Pancreas (tissue), 10 donors: ENCODE measurements at places on chromosomes 6 and 20. TPM values are rescaled to one million over a fixed set of nuclear protein-coding genes. Genes with fewer than 3 reads are reported as not detected.

GRCh38 chr20:1450926-1451491 lies 15.6 kb downstream of the NSFL1C start:
- peaks cover 41% of the 10 kb centered on the region for H3K36me3 ChIP-seq
- DNase-seq, result no peak
- H3K4me1 ChIP-seq, result no peaks in the 10 kb centered on the region

The DEK gene
- 34.1 TPM for total RNA-seq

DNA sequence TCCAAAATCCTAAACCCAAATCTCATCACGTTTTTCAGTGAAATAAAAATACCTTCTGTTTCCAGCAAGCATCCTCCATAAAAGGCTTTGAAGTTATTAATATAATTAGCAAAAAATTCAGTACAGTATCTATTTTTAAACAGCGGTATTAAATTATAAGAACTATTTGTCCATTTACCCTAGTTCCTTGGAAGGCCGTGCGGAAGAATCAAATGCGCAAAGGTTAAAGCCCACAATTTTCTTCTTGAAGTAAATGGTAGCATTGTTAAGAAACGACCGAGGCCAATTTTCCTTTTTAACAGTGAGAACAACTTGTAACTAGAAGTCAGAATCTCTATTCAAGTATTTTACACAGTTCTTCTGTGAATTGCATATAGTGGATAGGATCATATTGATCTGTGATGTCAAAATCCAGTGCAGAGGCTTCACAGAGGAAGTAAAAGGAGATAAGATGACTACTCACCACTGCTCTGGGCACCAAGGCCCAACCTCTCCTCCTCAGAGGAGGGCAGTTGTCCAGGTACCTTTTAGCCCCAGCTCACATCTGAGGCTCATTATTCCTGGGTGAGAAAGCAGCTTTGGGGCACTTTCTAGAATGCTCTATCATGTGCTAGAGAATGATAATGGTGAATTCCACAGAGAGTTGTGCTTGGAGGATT lies 36.3 kb downstream of the TNFAIP3 start:
- no peaks in the 10 kb centered on the region for H3K36me3 ChIP-seq
- H3K4me1 ChIP-seq, result peaks cover 11% of the 10 kb centered on the region
- H3K27me3 ChIP-seq, result no peaks in the 10 kb centered on the region
- H3K27ac ChIP-seq, result peak overlapping the region; percentile 84
- DNase-seq, result no peak

DNA sequence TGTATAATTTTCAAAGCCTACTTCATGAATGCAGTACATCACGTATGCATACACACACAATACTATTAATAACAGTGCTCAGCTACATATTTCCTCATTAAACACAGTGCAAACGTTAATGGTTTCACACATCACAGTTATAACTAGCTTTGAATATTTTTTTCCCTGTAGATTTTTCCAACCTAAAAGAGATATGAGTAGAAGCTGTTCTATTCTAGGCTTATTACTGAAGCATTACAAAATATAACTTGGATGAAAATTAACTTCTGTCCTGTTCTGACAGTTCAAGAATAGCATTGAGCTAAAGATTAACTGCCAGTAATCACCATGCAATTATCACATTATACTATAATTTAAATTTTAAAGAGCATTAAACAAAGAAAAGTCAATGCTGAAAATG lies 6.2 kb downstream of the LMBRD1 start:
- no peak overlapping the region for H3K27ac ChIP-seq
- no peak for DNase-seq
- H3K4me1 ChIP-seq, result peaks cover 66% of the 10 kb centered on the region
- H3K36me3 ChIP-seq, result no peaks in the 10 kb centered on the region

The RPS6KA2 gene
- 23.4 TPM for total RNA-seq

- H3K36me3 ChIP-seq, result no peaks in the 10 kb centered on the region
- H3K27me3 ChIP-seq, result no peaks in the 10 kb centered on the region
- peak overlapping the region; percentile 1 for H3K27ac ChIP-seq
- peak; percentile 66 for DNase-seq
Measured at GRCh38 chr6:63527658-63528514, 44.4 kb upstream of the LOC128125822 start.

The BMP6 gene
- total RNA-seq, result 0.35 TPM

DNA sequence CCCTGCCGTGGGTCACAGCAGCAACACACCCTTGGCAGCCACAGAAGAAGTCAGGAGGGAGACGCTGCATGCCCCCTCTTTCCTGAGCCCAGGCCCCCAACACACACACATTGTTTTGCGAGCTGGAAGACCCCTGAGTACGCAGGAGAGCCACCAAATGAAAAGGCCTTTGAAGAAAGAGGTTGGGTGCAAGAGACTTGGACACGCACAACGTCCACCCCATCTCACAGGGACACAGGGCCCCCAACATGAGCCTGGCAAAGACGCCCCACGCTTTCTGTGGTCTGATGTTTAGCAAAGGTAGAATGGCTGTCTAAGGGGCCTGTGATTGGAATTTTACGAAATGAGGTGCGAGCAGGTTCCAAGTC lies 185.0 kb downstream of the TTLL2 start:
- H3K4me3 ChIP-seq, result no peak overlapping the region
- H3K27ac ChIP-seq, result no peak overlapping the region
- no peaks in the 10 kb centered on the region for H3K36me3 ChIP-seq
- DNase-seq, result no peak

The SYTL3 gene
- total RNA-seq, result 0.44 TPM

The IRF4 gene
- total RNA-seq, result 0.09 TPM

The CST11 gene
- total RNA-seq, result not detected

The HLA-DOA gene
- total RNA-seq, result 3.2 TPM

DNA sequence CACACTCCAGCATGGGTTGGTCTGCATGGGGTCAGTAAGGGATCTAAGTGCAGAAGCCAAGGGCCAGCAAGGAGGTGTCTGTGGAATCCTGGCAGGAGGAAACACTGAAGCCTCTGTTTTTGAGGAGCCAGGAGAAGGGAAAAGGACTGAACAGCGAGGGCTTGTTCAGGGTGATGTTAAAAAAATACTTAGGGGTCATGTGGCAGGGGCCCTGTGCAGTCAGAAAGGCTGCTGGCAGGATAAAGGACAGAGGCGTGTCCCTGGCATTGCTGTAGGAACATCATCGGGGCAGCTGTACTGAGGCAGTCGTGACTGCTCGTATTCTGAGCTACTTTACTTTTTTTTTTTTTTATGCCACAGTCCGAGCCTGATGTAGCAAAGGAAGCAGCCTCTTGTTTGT lies 127.1 kb upstream of the ZFP64 start:
- no peaks in the 10 kb centered on the region for H3K27me3 ChIP-seq
- H3K36me3 ChIP-seq, result no peaks in the 10 kb centered on the region
- no peak for DNase-seq
- H3K4me1 ChIP-seq, result no peaks in the 10 kb centered on the region
- no peak overlapping the region for H3K4me3 ChIP-seq

DNA sequence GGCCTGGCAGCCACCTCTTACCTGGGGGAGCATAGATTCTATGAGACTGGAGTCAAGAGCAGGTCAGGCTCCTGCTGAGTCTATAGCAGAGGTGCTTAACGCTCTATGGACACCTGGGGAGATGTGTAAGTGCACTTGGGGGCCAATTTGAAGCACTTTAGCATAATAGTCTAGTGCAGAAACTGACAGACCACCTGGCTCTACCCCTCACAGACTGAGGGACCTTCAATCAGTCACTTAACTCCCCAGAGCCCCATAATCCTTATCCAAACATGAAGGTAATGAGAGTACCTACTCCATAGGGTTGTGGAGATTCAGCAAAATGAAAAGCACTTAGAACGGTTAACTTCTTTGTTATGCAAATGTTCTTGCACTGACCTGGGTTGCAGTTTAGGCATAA lies 87.3 kb upstream of the SLC22A16 start:
- no peaks in the 10 kb centered on the region for H3K36me3 ChIP-seq
- DNase-seq, result no peak
- H3K4me1 ChIP-seq, result peaks cover 5% of the 10 kb centered on the region
- H3K27me3 ChIP-seq, result no peaks in the 10 kb centered on the region

DNA sequence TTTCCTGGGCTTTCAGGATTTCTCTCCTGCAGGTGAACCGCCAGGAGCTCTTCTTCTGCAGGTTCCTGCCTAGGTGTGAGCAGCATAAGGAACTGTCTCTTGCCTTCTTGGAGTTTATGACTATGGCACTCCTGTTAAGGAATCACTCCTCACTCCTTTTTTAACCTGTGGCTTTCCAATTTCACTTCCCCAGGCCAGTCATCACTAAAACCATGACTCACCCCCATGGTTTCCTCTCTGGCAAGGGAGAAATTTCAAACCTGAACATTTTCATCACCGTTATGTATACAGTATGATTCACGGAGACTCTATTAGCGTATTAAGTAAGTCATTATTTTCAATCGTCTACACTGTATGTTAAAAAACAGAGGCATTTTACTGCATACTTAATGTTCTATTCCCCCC lies 78.2 kb upstream of the ARID1B start:
- no peaks in the 10 kb centered on the region for H3K36me3 ChIP-seq
- no peak for DNase-seq
- no peak overlapping the region for H3K4me3 ChIP-seq
- H3K27me3 ChIP-seq, result no peaks in the 10 kb centered on the region
- H3K4me1 ChIP-seq, result peaks cover 13% of the 10 kb centered on the region
- H3K27ac ChIP-seq, result no peak overlapping the region

- no peak for DNase-seq
- no peak overlapping the region for H3K4me3 ChIP-seq
- no peaks in the 10 kb centered on the region for H3K4me1 ChIP-seq
- H3K36me3 ChIP-seq, result no peaks in the 10 kb centered on the region
- H3K27ac ChIP-seq, result no peak overlapping the region
Measured at GRCh38 chr20:8583566-8584043, 451.5 kb downstream of the PLCB1 start.

DNA sequence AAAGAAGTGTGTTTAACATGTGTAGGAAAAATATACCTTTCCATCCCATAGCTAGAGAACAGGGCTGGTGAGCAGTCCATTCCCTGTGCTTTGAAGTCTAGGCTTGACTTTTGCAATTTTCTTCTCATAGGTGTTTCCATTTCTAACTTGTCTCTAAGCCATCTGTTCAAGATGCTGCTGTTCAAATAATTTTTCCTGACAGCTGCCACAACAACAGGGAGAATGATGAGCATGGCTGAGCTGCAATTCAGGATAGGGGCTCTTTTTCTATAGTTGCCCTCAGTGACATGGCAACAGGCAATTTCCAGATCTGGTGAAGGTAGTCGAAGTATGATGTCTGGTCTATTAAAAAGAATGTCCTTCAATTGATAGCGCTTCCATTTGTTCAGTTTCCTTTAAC lies 103.0 kb upstream of the HS3ST5 start:
- no peaks in the 10 kb centered on the region for H3K36me3 ChIP-seq
- no peaks in the 10 kb centered on the region for H3K4me1 ChIP-seq
- H3K27ac ChIP-seq, result no peak overlapping the region
- no peak overlapping the region for H3K4me3 ChIP-seq
- DNase-seq, result no peak

- no peak overlapping the region for H3K4me3 ChIP-seq
- no peak for DNase-seq
- H3K4me1 ChIP-seq, result no peaks in the 10 kb centered on the region
Measured at GRCh38 chr6:141744971-141745370, 387.8 kb upstream of the GJE1 start.

The C6orf52 gene
- total RNA-seq, result 0.62 TPM

The PSORS1C1 gene
- 0.08 TPM for total RNA-seq

The MUC22 gene
- total RNA-seq, result not detected

GRCh38 chr6:54070025-54070424 lies 41.2 kb upstream of the MLIP start:
- H3K27me3 ChIP-seq, result no peaks in the 10 kb centered on the region
- H3K4me1 ChIP-seq, result peaks cover 7% of the 10 kb centered on the region
- no peak overlapping the region for H3K4me3 ChIP-seq
- DNase-seq, result no peak
- H3K36me3 ChIP-seq, result no peaks in the 10 kb centered on the region
- H3K27ac ChIP-seq, result no peak overlapping the region

The TAP1 gene
- total RNA-seq, result 11.5 TPM

DNA sequence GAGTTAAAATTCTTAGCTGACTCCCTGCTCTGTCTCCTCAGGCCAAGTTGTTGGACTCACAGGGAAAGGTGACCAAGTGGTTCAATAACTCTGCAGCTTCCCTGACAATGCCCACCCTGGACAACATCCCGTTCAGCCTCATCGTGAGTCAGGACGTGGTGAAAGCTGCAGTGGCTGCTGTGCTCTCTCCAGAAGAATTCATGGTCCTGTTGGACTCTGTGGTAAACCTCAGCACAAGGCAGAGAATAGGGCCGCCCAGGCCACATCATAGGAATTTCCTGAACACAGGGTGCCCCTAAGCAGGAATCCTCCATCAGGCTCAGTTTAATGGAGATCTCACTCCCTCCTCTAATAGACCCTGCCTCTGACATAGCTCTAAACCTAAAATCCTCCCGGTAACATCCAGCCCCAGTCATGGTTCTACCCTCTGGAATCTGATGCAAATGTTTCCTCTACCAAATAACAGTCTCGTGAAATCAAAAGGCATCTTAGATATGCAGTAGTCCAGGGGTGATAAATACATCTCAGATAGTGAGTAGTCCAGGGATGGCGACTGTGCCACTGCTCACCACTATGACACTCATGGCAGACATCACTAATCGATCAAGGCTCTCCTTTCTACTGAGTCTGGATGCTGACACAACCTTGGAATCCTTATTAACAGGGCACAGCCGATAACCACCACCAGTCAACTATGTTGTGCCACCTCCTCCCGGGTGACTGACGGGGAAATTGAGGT lies 18.3 kb downstream of the BPIFB1 start:
- H3K36me3 ChIP-seq, result no peaks in the 10 kb centered on the region
- no peak overlapping the region for H3K27ac ChIP-seq
- no peak overlapping the region for H3K4me3 ChIP-seq
- no peak for DNase-seq

The ARFGAP1 gene
- total RNA-seq, result 56.7 TPM

DNA sequence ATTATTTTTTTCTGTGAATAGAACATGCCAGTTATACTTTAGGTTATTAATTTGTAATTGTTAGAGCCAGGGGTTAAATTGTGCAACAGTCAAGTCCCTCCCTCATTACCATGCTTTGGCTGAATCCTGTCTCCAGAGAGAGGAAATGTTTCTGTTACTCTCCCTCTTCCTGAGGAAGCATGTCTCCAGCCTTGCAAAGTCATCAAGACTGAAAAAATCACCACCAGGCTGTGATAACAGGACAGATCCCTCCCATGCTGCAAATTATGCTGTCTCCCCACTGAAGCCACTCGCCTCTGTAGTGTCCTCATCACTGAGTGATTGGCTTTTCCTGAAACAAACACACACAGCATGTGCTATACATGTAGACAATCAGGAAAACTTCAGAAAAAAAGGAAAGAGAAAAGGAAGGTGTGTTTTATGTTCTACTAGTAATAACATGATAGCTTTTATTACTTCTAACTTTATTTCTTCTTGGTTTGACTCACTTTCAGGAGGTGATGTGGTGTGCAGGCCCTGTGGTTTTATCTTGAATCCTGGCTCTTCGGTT lies 290.0 kb upstream of the JAG1 start:
- no peaks in the 10 kb centered on the region for H3K36me3 ChIP-seq
- no peaks in the 10 kb centered on the region for H3K27me3 ChIP-seq
- H3K4me1 ChIP-seq, result no peaks in the 10 kb centered on the region

The EGFL8 gene
- 5.0 TPM for total RNA-seq

DNA sequence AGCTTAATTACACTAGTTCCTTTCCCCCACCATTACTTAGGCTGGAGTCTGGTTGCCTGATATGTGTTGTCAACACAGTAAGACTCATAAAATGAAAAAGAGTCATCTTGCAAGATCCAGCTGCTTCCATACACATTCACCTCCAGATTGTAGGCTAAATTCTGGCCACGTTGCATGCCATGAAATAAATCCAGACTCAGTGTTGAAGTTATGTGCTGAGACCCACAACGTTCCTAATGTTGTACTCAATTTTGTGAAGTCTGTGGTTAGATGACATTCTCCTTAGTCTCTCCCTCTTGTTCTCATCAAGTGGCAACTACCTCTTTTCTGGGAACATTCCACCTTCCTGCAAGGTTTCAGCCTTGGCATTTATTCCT lies 212.3 kb downstream of the LMBRD1 start:
- H3K36me3 ChIP-seq, result no peaks in the 10 kb centered on the region
- no peak for DNase-seq
- H3K4me1 ChIP-seq, result no peaks in the 10 kb centered on the region
- H3K27ac ChIP-seq, result no peak overlapping the region
- H3K27me3 ChIP-seq, result no peaks in the 10 kb centered on the region
- H3K4me3 ChIP-seq, result no peak overlapping the region
